ENCODE measurements at places on chromosomes 6 and 20. TPM values are rescaled to one million over a fixed set of nuclear protein-coding genes. Genes with fewer than 3 reads are reported as not detected.

- DNase-seq: no peak
Observed at GRCh38 chr6:16324606-16325225, 86.3 kb downstream of the GMPR start.

- DNase-seq: no peak
Observed at GRCh38 chr20:21435576-21435975, 38.2 kb upstream of the NKX2-4 start.

GRCh38 chr6:3746696-3747095 lies 4.8 kb downstream of the PXDC1 start:
- DNase-seq: no peak

GRCh38 chr20:51111290-51111689 lies 88.4 kb upstream of the KCNG1 start:
- no peak for DNase-seq

DNA sequence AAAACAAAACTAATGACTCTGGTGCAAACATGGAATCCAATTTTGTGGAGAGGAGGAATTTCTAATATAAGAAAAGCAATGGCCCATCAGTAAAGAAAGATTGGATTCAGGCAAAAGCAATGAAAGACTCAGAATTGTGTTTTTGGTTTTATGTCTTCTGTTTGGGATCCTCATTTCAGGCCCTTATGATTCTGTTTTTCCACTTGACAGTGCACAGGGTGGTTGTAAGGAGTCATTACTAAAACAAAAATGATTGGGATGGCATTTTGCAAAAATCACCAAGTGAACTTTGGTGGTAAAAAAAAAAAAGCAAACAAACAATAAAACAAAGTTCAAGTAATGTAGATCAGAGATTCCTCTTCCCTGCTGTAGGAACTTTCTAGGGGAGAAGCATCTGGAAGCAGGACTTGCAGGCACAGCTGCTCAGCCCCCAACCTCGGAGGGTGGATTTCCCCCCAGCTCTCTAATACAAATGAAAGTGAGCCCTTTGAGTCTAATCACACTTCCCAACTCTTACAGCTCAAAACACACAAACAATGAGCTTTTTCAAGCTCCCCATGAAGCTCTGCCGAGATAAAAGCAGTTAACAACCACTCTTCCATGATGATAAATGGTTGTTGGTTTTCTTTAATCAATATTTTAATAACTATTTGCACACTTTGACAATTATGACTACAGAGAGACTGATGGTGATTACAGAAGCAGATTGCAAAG lies 177.7 kb downstream of the ZDHHC14 start:
- no peak for DNase-seq

GRCh38 chr20:48298851-48299484 lies 513.7 kb upstream of the SULF2 start:
- no peak for DNase-seq

- no peak for DNase-seq
Observed at GRCh38 chr20:14441201-14441600, 103.8 kb upstream of the FLRT3 start.

DNA sequence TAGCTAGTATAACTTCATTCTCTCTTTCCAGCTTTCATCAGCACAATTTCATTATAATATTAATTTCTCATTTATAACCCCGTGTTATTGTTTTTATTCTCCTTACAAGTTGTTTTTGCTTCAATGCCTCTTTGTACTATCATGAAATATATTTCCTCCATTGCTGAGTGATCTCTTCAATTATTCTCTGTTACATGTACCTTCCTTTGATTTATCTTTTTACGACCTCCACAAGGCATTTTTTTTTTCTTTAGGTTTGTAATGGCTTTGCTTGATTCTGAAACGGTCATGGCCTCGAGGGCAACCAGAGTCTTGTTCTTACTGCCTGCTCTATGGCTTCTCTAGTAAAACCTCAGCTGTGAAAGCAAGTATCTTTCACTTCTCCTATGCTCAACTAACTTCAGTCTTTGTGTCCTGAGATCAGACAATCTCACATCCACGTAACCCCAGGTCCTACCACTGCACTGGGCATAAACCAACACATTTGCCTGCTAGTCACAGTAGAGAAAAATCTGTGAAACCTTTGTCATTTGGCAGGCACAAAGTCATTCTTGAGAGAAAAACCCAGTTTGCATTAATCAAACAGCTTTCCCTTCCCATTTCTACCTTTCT lies 119.9 kb downstream of the UST start:
- DNase-seq: no peak

GRCh38 chr6:41872147-41872546 lies 23.0 kb downstream of the USP49 start:
- no peak for DNase-seq

The CCDC28A gene
- total RNA-seq: 6.8 TPM

The FAM83C gene
- not detected for total RNA-seq

The TSBP1 gene
- total RNA-seq: not detected

The LTB gene
- total RNA-seq: 1.6 TPM

The LGSN gene
- not detected for total RNA-seq

The R3HDML gene
- total RNA-seq: not detected

The NKAPL gene
- total RNA-seq: 2.7 TPM
